ENCODE measurements at places on chromosomes 12 and 14.

DNA sequence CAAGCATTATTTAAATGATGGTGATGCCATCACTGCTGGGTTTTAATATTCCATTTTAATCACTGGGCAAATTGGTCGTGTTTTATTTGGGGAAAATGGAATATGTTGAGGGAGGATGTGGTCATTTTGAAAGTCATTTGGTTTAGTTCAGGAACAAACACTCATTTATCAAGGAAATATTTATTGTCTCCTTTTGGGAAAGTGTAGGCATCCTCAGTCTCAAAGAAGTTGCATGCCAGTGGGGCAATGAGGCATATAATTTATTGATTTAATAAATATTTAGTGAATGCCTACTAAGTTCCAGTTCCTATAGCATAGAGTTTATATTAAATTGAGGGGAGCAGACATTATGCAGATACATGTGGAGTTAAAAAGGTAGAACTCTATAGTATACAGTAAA lies 134.3 kb downstream of the NPAS3 start:
- no peak for DNase-seq

- no peak for DNase-seq
Observed at GRCh38 chr14:90491221-90491885, 94.5 kb downstream of the CALM1 start.

- no peak for DNase-seq
Observed at GRCh38 chr12:128009108-128009507, 257.9 kb upstream of the TMEM132C start.

DNA sequence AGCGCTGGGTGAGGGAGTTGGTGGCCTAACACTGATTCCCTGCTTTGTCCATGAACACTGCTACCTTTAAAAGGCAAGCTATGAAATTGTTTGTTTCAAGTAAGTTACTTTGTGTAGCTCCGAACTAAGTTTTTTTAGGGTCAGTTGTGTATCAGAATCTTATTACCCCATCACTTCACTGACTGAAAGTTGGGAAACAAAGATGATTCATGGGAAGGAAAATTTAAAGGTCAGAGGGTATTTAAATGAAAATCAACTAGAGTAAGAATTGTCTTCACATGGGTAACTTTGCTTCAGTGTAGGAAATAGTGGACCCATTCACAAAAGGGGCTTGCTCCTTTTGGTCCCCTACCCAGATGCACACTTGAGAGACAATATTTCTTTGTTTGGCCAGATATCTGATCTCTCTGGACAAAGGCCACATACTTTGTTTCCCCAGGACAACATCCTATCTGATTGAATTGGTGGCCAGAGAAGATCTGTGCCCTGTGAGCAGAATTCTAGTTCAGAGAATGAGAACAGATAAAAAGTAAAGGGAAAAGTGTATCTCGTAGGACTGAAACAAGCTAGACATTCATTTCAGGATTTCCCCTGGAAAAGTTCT lies 53.5 kb downstream of the RAB35 start:
- DNase-seq: no peak

DNA sequence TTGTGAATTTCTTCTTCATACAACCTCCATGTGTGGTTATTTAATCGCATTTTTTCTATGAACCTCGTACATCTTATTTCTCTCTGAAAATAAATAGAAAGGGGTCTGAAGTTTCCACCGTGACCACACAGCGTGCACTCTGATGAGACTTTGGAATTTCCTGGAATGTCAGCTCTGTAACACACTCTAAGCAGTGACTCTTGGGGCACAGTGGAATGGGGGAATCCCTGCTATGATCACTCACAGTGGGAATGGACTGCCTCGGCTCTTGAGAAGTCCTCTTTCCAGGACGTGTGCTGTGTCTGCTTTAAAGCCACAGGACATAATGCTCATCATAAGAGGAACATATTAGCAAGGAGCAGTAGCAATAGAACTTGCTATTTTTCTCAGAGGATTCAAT lies 416.2 kb downstream of the EGLN3 start:
- no peak for DNase-seq

DNA sequence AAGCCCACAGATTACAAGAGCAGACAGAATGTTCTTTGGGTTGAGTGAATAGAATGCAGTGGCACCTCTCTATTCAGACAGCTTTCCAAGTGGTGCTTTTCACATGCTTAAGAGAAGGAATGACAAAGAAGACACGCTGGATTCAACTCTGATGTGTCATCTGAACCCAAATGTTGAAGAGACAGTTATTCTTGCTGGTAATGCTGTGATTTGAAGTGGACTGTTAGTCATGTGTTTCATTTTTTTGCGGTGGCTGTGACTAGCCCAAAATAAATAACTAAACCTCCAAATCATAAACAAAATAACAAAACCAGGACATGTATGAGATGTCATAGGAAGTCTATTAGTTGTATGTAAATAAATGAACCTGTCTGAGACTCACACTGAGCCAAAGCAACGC lies 391.8 kb upstream of the PRICKLE1 start:
- no peak for DNase-seq

DNA sequence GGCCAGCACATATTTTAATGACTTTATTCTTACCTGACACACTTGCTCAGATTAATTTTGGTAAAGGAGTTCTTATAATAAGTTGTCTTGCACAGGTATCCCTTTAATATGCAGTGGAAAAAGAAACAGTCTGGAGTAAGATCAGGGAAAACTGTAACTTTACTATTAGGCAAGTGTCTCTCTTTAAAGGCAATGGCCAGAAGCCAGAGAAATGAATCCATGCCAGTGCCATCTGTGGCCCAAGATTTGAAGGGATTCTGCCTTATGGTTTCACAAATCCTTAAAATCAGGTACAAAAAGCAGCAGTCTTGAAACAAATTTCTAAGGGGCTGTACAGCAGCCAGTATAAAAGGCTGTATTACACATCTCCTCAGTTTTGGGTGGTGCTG lies 22.4 kb downstream of the NFYB start:
- DNase-seq: no peak

DNA sequence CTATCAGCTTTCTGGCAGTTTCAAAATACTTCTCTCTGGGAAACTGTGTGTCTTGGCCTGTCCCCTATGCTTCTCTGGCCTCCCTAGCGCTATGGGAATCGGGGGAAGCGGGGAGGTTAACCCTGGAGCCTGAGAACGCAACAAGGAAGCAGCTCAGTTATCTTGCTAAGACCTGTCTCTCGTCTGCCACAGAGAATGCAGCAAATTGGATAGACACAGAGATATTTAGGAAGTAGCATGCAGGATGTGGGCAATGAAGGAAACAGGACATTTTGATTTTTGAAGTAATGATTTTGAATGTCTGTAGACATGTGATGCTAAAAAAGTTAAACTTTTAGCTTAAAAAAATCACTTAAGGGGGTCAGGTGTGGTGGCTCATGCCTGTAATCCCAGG lies 6.6 kb upstream of the CALCOCO1 start:
- DNase-seq: no peak

DNA sequence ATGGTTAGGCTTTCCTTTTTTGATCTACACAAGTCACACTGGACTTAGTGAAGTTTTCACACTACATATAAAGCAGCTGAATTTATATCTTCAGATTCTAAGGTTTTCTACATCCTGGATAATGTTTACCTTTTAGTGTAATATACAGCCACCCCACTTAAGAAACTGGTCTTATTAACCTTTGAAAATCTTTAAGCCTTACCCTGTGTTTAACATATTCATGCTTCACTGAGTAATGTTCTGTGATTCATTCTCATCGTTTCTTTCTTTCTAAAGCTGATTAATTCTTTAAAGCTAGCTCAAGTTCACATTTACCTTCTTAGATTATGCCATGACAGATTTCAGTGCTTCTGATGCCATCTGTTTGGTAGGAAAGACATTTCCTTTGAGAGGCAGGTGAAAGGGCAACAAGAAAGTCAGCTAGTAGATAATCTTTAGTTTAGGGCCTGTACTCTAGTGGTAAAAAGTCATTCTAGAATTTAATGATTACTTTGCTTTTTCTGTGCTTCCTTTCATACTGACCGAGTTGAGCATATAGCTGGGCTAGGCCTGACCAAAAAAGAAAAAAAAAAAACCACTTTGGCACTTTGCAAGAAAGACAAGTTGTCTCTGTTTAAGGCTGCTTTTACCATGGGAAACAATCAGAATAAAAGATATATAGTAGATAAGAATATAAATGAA lies 690.9 kb upstream of the FBXO33 start:
- DNase-seq: no peak
